Esophagus squamous epithelium (tissue), 5 donors: ENCODE measurements at places on chromosomes 16 and 17. TPM values are rescaled to one million over a fixed set of nuclear protein-coding genes. Genes with fewer than 3 reads are reported as not detected.
A peak's percentile ranks its signal among the peaks of the same experiment; 100 is the strongest.

DNA sequence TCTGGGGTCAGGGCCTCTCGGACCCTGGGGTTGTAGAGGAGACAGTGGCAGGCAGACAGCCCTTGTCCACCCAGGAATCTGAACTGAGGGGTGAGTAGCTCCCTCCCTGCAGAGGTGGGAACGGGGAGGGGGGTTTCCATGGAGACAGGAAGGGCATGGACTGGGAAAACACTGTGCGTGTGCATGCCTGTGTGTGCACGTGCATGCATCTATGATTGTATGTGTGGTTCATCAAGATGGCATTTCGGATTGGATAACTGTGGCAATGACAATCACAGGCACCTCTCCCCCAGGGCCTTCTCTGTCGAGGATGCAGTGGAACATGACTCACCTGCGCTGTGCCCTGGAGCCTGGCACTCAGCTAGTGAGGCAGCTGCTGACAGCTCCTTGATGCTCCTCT is 6.1 kb upstream of the CD300C start:
- DNase-seq = no peak
- H3K27me3 ChIP-seq = no peaks in the 10 kb centered on the region
- H3K36me3 ChIP-seq = no peaks in the 10 kb centered on the region
- no peak overlapping the region for H3K4me3 ChIP-seq
- H3K27ac ChIP-seq = no peak overlapping the region

DNA sequence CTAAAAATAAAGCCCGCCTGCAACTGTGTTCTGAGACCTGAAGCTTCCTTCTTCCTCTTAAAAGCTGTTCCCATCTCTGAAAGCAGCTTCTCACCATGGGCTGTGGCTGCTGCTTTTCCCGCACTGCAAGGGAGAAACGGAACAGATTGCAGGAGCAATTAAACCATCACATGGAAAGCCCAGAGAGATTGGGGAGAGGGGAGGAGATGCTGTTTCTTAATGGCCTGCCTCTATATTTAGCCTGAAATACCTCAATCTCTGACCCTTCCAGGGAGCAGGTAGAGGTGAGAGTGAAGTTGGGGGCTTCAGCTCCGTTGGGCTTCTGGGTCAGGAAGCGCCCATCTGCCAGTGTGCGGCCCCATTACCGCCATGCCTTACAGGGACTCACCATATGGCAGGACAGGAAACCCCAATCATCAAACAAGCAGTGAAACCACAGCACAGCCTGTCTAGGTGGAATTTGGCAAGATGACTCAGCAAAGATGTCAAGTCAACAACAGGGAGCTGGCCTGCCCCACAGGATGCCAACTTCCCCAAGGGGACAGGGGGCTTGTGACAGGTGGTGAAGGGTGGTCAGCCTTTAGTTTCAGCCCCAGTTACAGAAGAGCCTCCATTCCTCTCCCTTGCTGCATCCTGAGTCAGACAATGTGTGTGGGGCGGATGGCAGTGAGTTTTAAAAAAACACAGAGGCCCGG is 286.6 kb upstream of the CCL2 start:
- H3K4me1 ChIP-seq = peaks cover 26% of the 10 kb centered on the region
- H3K27me3 ChIP-seq = peaks cover 5% of the 10 kb centered on the region
- no peak for DNase-seq
- no peak overlapping the region for H3K4me3 ChIP-seq
- no peaks in the 10 kb centered on the region for H3K36me3 ChIP-seq

- peaks cover 14% of the 10 kb centered on the region for H3K4me1 ChIP-seq
- H3K27me3 ChIP-seq = no peaks in the 10 kb centered on the region
- DNase-seq = no peak
- no peaks in the 10 kb centered on the region for H3K36me3 ChIP-seq
- no peak overlapping the region for H3K4me3 ChIP-seq
- no peak overlapping the region for H3K27ac ChIP-seq
Measured at GRCh38 chr17:65743308-65743655, 181.8 kb upstream of the AXIN2 start.

DNA sequence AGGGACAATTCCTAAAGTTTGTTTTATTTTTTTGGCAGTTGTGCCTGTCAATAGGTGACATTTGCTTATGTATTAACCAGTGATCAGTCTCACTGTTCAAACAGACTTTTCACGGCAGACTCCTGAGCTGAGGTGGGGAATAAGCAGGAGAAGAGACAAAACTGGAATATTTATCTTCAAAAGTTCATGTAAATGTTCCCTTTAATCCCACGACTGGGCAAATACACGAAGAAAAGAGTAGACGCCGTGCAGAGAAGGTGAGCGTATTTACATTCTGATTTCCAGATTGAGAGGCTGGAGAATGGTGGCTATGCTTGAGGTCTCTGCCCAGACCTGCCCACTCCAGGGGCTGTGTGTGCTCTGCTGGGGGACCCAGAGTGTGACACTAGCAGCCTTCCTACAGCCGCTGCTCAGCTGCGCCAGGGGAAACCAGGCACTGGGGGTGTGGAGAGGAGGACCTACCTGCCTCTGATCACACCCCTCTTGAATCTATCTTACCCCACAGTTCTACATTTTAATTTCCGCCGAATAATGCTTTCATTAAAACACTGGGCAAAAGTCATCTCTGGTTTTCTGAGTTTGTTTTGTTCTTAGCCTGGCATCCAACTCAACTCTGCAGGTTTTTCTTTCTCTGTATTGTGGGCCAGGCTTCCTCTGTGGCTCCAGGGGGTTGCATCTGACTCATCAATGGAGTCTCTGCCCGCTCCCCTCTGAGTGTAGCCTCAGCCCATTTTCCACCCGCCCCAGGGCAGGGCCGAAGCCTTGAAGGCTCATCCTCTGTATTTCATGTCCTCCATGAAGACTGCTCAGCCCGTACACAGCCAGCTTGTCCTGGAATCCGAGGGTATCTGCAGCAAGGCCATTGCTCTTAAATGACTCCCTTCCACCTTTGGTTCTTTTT is 237.1 kb downstream of the NTN1 start:
- no peak overlapping the region for H3K4me3 ChIP-seq
- H3K27ac ChIP-seq = no peak overlapping the region
- H3K27me3 ChIP-seq = no peaks in the 10 kb centered on the region
- H3K4me1 ChIP-seq = peaks cover 31% of the 10 kb centered on the region

- H3K36me3 ChIP-seq = peaks cover 27% of the 10 kb centered on the region
- DNase-seq = no peak
- H3K27me3 ChIP-seq = no peaks in the 10 kb centered on the region
- H3K27ac ChIP-seq = no peak overlapping the region
- no peaks in the 10 kb centered on the region for H3K4me1 ChIP-seq
Measured at GRCh38 chr16:22325598-22326368, 28.6 kb downstream of the POLR3E start.

- peak overlapping the region; percentile 87 for H3K27ac ChIP-seq
- no peak for DNase-seq
- H3K4me3 ChIP-seq = no peak overlapping the region
- H3K27me3 ChIP-seq = no peaks in the 10 kb centered on the region
- H3K4me1 ChIP-seq = peaks cover 45% of the 10 kb centered on the region
Measured at GRCh38 chr17:15456496-15456895, 10.9 kb downstream of the CDRT4 start.

- no peaks in the 10 kb centered on the region for H3K4me1 ChIP-seq
- H3K36me3 ChIP-seq = no peaks in the 10 kb centered on the region
- H3K27ac ChIP-seq = no peak overlapping the region
- no peak overlapping the region for H3K4me3 ChIP-seq
Measured at GRCh38 chr16:87066133-87067002, 250.8 kb downstream of the C16orf95 start.

DNA sequence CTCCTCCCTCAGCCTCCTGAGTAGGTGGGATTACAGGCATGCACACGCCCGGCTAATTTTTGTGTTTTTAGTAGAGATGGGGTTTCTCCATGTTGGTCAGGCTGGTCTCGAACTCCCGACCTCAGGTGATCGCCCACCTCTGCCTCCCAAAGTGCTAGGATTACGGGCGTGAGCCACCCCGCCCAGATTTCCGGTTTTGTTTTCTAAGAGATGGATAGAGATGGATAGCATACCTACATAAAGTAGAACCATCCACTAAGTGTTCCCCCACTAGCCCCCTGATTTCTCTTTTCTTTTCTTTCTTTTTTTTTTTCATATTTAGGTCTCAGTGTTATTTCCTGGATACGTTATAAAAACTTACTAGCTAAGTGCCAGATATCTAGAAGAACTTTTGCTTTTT is 2.0 kb downstream of the WSB1 start:
- peaks cover 30% of the 10 kb centered on the region for H3K4me1 ChIP-seq
- peak overlapping the region; percentile 89 for H3K4me3 ChIP-seq
- H3K36me3 ChIP-seq = peaks cover 7% of the 10 kb centered on the region
- DNase-seq = no peak

DNA sequence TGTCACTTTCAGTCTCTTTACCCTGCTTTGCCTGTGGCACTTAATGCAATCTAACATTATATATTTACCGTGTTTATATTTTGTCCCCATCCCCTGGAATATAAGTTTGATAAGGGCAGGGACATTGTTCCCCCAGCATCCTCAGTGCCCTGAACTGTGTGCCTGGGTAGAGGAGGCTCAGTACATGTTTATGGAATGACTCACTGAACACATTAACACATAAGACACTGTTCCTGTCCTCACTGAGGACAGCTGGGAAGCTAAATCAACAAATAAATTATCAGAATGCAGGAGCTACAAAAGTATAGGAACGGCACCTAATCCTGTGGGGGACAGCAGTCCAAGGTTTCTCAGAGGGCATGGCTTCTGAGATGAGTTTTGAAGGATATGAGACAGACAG is 27.8 kb downstream of the GRIN2A start:
- DNase-seq = no peak
- H3K27ac ChIP-seq = no peak overlapping the region
- no peaks in the 10 kb centered on the region for H3K27me3 ChIP-seq
- H3K4me3 ChIP-seq = no peak overlapping the region

GRCh38 chr17:74840989-74841666 is 18.6 kb downstream of the GRIN2C start:
- H3K4me1 ChIP-seq = peaks cover 36% of the 10 kb centered on the region
- DNase-seq = no peak
- peak overlapping the region; percentile 51 for H3K27ac ChIP-seq
- H3K36me3 ChIP-seq = peaks cover 4% of the 10 kb centered on the region
- H3K27me3 ChIP-seq = no peaks in the 10 kb centered on the region

DNA sequence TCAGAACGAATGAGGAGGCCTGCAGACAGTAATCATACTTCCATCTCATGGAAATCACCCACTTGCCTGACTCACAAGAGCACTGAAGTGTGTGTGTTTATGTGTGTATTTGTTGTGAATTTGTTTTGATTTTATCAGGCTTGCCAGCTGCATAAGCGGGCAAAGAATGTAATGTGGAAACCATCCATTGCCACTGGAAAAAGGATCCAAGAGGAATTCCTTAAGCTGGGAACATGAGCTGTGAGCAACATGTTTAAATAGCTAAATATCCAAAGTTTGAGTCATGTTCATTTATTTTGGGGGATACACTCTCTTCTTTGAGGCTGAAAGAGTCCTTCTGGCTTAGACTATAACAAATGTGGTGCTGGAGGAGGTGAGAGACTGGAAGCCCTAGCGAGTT is 198.4 kb upstream of the TBX2 start:
- peak overlapping the region; percentile 84 for H3K27ac ChIP-seq
- no peaks in the 10 kb centered on the region for H3K4me1 ChIP-seq
- DNase-seq = no peak
- no peaks in the 10 kb centered on the region for H3K27me3 ChIP-seq
- H3K36me3 ChIP-seq = no peaks in the 10 kb centered on the region

The NPIPB6 gene
- 1.1 TPM for total RNA-seq

- DNase-seq = no peak
- no peaks in the 10 kb centered on the region for H3K36me3 ChIP-seq
- H3K4me1 ChIP-seq = no peaks in the 10 kb centered on the region
- H3K4me3 ChIP-seq = no peak overlapping the region
- H3K27ac ChIP-seq = no peak overlapping the region
- no peaks in the 10 kb centered on the region for H3K27me3 ChIP-seq
Measured at GRCh38 chr16:50880926-50881325, 139.0 kb downstream of the CYLD start.

The CCL7 gene
- not detected for total RNA-seq

DNA sequence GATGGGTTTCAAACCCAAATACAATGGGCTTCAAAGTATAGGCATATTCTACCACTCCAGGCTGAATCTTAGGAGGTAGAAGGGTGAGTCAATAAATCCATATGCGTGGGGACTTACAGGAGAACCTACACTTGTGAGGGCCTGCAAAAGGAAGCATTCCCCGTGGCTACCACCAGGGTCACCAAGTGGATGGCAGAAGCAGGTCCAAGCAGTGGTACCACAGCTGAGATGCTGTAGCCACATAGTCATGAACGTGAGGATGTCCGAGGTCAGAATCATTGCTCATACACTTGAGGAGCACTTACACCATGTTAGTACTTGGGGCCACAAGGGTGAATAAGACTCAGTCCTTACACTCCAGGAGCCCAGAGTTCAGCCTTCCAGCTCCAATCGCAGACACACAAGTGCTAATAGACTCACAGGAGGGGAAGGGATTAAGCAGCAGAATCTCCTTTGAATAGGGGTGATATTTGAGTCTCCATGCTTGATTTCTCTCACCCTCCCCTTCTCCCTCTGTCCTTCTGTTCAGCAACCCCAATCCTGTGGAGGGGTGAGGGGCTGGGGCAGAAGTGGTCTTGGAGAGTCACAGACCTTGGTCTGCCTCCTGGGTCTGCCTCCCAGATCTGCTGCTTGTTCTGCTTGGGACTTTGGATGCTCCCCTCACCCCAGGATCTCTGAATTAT is 42.5 kb upstream of the ASIC2 start:
- no peaks in the 10 kb centered on the region for H3K4me1 ChIP-seq
- H3K27ac ChIP-seq = no peak overlapping the region
- no peaks in the 10 kb centered on the region for H3K36me3 ChIP-seq
- DNase-seq = no peak
- H3K4me3 ChIP-seq = no peak overlapping the region

The DHRS7C gene
- not detected for total RNA-seq

The CA5A gene
- total RNA-seq = not detected

The MAP3K3 gene
- 18.0 TPM for total RNA-seq

- peaks cover 64% of the 10 kb centered on the region for H3K36me3 ChIP-seq
- no peaks in the 10 kb centered on the region for H3K4me1 ChIP-seq
- no peaks in the 10 kb centered on the region for H3K27me3 ChIP-seq
- H3K4me3 ChIP-seq = no peak overlapping the region
Measured at GRCh38 chr16:15035163-15035729, 20.6 kb downstream of the NTAN1 start.

The ESRP2 gene
- 137 TPM for total RNA-seq

DNA sequence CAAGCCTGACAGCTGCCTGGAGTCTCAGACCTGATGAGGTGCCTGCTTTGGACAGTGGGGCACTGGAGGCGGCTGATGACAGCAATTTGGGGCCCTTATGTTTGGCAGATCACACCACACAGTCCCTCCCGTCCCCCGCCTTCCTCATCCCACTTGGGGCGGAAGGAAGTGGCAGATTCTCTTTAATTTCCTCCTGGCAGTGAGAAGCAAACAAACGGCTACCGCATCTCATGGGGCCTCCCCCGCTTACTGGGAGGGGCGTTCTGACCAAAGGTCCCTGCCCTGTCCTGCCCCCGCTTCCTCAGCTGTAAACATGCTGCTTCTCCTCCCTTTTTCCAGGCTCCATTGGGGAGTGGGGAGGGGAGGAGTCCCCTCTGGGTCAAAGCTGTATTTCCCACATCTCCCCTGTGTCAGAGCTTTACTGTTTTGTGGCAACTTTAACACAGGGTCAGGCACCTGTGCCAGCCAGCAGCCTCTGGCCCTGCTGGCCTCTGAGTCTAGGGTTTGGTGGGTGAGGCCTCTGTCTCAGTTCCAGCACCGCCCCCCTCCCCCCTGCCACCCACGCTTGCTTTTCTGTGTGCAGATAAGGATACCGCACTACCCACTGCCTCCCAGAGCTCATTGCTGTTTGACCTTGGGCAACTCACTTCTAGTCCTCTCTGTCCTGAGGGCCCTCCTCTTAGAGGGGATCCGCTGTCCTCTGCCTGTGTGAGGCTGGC is 5.4 kb upstream of the NFATC3 start:
- peaks cover 42% of the 10 kb centered on the region for H3K4me1 ChIP-seq
- H3K4me3 ChIP-seq = no peak overlapping the region
- no peak for DNase-seq
- no peaks in the 10 kb centered on the region for H3K27me3 ChIP-seq
